Smooth muscle cell of trachea (primary cell): ENCODE measurements at places on chromosomes 11 and 22. TPM values are rescaled to one million over a fixed set of nuclear protein-coding genes. Genes with fewer than 3 reads are reported as not detected.

The TMEM151A gene
- 0.66 TPM in 1 of 2 replicates, not detected in the other for total RNA-seq

The RASL10A gene
- not detected in 2 replicates for total RNA-seq

The CASP12 gene
- 0.15 TPM in 1 of 2 replicates, not detected in the other for total RNA-seq

The OVOL1 gene
- total RNA-seq = not detected in 2 replicates

The FADS2 gene
- total RNA-seq = 349 and 427 TPM in 2 replicates

The ANAPC15 gene
- 19.2 and 33.0 TPM in 2 replicates for total RNA-seq

The PRR5 gene
- total RNA-seq = 3.3 and 26.0 TPM in 2 replicates

The PDGFB gene
- 0.29 TPM in 1 of 2 replicates, not detected in the other for total RNA-seq

The CARD18 gene
- total RNA-seq = not detected in 2 replicates

The MRGPRX4 gene
- not detected in 2 replicates for total RNA-seq

The CCDC87 gene
- total RNA-seq = 0.29 and 1.2 TPM in 2 replicates

The HEPHL1 gene
- not detected in 2 replicates for total RNA-seq

The NF2 gene
- 74.8 and 93.8 TPM in 2 replicates for total RNA-seq

The MMP27 gene
- total RNA-seq = 0.44 TPM in 1 of 2 replicates, not detected in the other

The C22orf23 gene
- 0.29 and 0.50 TPM in 2 replicates for total RNA-seq

The ADAMTS8 gene
- 0.87 and 8.9 TPM in 2 replicates for total RNA-seq

The OR4A16 gene
- not detected in 2 replicates for total RNA-seq

The ZNF195 gene
- total RNA-seq = 18.7 and 20.8 TPM in 2 replicates
